ENCODE measurements at places on chromosomes 5 and 9.

- no peaks in the 10 kb centered on the region for H3K36me3 ChIP-seq
- no peaks in the 10 kb centered on the region for H3K4me1 ChIP-seq
- DNase-seq, result no peak
- H3K27ac ChIP-seq, result no peak overlapping the region
- H3K27me3 ChIP-seq, result peaks cover 50% of the 10 kb centered on the region
Measured at GRCh38 chr5:79107020-79107796, 4.4 kb upstream of the BHMT start.

- peaks cover 5% of the 10 kb centered on the region for H3K27me3 ChIP-seq
- DNase-seq, result no peak
- H3K36me3 ChIP-seq, result no peaks in the 10 kb centered on the region
- H3K27ac ChIP-seq, result no peak overlapping the region
- no peaks in the 10 kb centered on the region for H3K4me1 ChIP-seq
Measured at GRCh38 chr9:74783408-74783807, 104.3 kb downstream of the TRPM6 start.

- no peak overlapping the region for H3K4me3 ChIP-seq
- H3K36me3 ChIP-seq, result no peaks in the 10 kb centered on the region
- H3K4me1 ChIP-seq, result no peaks in the 10 kb centered on the region
- DNase-seq, result no peak
- peaks cover 28% of the 10 kb centered on the region for H3K27me3 ChIP-seq
- no peak overlapping the region for H3K27ac ChIP-seq
Measured at GRCh38 chr9:136143215-136144001, 24.7 kb upstream of the TMEM250 start.

GRCh38 chr5:179065703-179066102, 5.5 kb downstream of the ZNF354C start:
- H3K4me3 ChIP-seq, result no peak overlapping the region
- peaks cover 13% of the 10 kb centered on the region for H3K4me1 ChIP-seq
- no peak overlapping the region for H3K27ac ChIP-seq

GRCh38 chr5:113062869-113063508, 86.4 kb downstream of the DCP2 start:
- no peaks in the 10 kb centered on the region for H3K36me3 ChIP-seq
- peak overlapping the region; percentile 14 for H3K27ac ChIP-seq
- DNase-seq, result no peak
- H3K4me3 ChIP-seq, result no peak overlapping the region
- H3K27me3 ChIP-seq, result no peaks in the 10 kb centered on the region
- peaks cover 55% of the 10 kb centered on the region for H3K4me1 ChIP-seq

DNA sequence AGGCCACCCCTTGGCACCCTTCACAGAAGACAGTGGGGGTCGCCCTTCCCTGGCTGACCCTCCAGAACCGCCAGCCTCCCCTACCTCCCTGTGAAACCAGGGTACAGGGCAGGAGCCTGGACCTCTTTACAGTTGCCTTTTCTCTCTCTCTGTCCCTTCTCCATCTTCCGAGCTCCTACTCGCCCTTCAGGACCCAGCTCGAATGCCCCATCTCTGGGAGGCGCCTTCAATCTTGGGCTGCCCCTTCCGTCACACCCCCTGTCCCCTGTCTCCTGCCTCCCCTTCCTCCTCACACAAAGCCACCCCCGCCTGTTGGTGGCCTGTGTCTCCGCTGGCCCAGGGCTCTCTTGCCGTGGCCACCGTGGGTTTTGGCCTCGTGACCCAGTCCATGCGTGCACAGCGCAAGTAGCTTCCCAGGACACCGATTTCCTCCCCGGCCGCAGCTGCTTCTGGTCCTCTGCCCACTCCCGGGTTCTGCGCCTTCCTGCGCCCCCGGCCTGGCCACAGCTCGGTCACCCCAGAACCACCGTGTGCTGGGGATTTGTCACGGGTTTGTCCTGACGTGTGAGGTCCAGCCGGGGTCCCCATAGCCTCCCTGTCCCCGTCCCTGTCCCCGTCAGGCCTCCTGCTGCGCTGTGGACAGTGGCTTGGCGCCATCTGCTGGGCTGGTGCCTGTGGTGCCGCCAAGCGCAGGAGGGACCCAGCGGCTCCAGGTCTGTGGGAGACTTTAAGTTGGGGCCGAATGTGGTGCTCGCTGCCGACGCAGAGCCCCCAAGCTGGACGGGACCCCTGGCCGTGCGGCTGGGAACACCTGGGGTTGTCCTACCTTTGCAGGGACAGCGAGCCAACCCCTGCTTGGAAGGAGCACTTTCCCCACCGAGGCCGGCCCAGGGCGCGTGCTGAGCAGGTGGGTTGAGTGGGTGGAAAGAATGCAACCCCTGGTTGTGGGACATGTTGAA, 4.0 kb upstream of the TMEM250 start:
- no peak overlapping the region for H3K27ac ChIP-seq
- peaks cover 22% of the 10 kb centered on the region for H3K4me1 ChIP-seq
- no peaks in the 10 kb centered on the region for H3K27me3 ChIP-seq
- no peak overlapping the region for H3K4me3 ChIP-seq

GRCh38 chr5:173998531-173998930, 9.6 kb downstream of the C5orf47 start:
- no peak for DNase-seq
- no peaks in the 10 kb centered on the region for H3K4me1 ChIP-seq
- no peaks in the 10 kb centered on the region for H3K36me3 ChIP-seq
- H3K27me3 ChIP-seq, result peaks cover 5% of the 10 kb centered on the region
- no peak overlapping the region for H3K4me3 ChIP-seq
- no peak overlapping the region for H3K27ac ChIP-seq

DNA sequence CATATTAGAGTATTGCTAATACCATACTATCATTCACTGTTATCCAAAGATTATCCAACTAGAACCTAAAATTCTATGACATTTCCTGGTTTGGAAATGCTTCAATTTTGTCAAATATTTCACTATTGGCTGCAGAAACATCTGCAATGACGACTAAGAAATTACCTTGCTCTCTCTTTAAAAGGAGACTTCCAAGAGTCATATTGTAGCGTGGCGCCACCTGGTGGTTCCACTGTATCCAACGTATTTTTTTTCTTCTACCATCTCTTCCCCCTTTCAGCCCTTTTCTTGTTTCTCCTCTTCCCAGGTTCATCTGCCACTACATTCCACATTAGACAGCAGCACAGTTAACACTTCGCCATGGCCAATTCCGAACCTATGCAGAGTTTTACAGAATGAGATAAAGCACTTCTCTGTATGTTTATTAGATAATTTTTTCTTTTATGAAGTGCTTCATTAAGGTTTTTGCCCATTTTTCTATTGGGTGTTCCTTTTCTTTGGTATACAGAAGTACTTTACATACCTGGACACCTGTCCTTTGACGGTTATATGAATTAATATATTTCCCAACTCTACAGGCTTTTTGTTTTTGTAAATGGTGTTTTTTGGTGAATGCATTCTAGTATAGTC, 153.5 kb downstream of the CDC42SE2 start:
- H3K27ac ChIP-seq, result no peak overlapping the region
- peaks cover 7% of the 10 kb centered on the region for H3K36me3 ChIP-seq
- peaks cover 18% of the 10 kb centered on the region for H3K4me1 ChIP-seq

DNA sequence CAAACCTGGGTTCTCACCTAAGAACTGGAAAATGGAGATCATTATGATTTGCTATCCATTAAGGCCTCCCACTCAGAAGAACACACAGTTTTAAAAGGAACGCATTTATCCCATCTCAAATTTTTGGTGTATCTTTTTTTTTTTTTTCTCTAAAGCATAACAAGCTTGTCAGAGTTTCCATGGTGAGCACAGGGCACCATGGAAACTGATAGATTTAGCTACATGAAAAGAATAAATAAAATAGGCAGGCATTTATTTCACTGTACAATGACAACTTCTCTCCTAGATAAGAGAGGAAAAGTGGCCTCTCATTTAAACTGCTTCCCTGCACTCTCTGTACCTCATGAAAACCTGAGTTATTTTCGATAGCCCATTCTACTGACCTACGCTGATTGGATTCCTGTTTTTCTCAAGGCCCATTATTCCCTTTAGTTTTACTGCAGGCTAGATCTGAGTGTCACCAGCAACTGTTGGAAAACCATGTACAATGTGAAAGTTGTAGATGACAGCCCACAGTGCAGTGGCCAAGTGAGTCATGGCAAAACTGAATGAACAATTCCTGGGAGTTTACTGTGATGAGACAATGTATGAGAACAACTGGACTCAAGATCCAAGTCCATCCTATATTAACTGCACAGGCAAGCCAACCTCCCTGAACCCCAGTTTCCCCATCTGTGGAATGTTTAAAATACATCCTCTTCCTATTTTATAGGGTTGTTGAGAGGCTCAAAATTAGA, 4.3 kb upstream of the GDA start:
- DNase-seq, result no peak
- no peaks in the 10 kb centered on the region for H3K36me3 ChIP-seq

- H3K27me3 ChIP-seq, result no peaks in the 10 kb centered on the region
- no peak overlapping the region for H3K4me3 ChIP-seq
- H3K36me3 ChIP-seq, result no peaks in the 10 kb centered on the region
- no peak overlapping the region for H3K27ac ChIP-seq
- DNase-seq, result no peak
Measured at GRCh38 chr9:89657295-89657694, 52.5 kb downstream of the GADD45G start.

GRCh38 chr5:141040771-141041426, 10.3 kb upstream of the PCDHB1 start:
- peak; percentile 36 for DNase-seq
- no peaks in the 10 kb centered on the region for H3K36me3 ChIP-seq
- H3K4me1 ChIP-seq, result peaks cover 7% of the 10 kb centered on the region

GRCh38 chr5:169429044-169429443, 128.1 kb upstream of the SLIT3 start:
- DNase-seq, result no peak
- H3K27me3 ChIP-seq, result peaks cover under 1% of the 10 kb centered on the region
- no peaks in the 10 kb centered on the region for H3K4me1 ChIP-seq
- H3K36me3 ChIP-seq, result no peaks in the 10 kb centered on the region
- no peak overlapping the region for H3K4me3 ChIP-seq
- H3K27ac ChIP-seq, result no peak overlapping the region

Data from CD4-positive, alpha-beta T cell (primary cell).